Liver (tissue), 10 donors: ENCODE measurements at places on chromosomes 1 and 21. TPM values are rescaled to one million over a fixed set of nuclear protein-coding genes. Genes with fewer than 3 reads are reported as not detected.

Gene FCGR3A
- total RNA-seq, result 37.7 TPM

Gene TFB2M
- 26.4 TPM for total RNA-seq

Gene KIAA0040
- total RNA-seq, result 12.0 TPM

Gene KCNT2
- 7.5 TPM for total RNA-seq

Gene RUNX3
- total RNA-seq, result 1.1 TPM

Gene AMY2A
- not detected for total RNA-seq
